ENCODE measurements at places on chromosomes 3 and 15.

DNA sequence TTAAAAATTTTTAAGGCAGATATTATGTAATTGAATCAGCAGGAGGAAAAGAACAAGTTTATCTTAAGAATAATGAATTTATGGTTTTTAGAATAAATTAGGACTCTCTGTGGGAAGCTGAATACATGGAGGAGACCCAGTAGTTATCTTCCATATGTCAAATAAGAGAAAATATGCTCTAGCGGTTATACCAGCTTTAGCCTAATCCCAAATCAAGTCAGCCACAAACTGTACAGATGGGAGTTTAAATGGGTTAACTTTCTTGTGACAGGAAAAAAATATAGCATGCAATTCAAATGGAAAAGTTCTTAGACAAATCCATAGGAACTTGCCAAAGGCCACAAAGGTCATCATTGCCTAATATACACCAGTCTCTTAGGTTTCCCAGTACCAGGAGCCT lies 84.3 kb downstream of the TTBK2 start:
- no peak for DNase-seq

GRCh38 chr3:170189398-170190256 lies 8.1 kb upstream of the PHC3 start:
- DNase-seq, result no peak

DNA sequence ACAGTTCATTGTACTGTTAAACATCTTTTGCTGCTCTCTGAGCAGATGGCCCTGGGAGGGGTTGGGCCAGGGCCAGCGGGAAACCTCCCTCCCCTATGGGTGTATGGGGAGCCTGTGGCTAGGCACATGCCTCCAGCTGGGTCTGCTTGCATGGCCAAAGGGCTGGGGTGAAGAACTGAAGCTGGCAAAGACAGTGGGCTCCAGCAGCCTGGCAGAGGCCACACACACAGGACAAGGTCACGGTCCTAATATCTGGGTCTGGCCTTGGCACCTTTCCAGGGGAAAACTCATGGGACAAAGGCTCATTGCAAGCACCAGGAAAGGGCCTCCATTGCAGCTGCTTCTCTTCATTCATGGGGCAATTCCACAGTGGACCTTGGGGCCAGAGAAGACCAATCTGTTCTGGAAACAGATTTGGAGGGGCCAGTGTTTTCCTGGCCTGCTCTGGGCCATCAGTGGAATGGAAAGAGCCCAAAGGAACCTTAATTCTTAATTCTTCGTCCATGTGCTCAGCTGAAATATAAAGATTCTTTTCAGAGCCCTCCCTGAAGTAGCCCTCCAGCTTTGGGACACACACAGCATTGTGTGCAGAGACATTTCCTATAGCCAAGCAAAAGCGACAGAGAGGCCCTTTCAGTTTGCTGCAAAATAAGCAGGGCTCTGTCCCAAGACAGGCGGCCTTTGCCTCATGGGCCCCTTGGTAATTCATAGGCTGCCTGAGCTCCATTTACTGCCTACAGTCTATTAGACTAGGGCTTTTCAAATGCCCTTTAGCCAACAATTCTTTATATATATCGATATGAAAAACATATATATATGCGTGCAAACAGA lies 11.3 kb upstream of the LIMD1 start:
- DNase-seq, result no peak

- DNase-seq, result peak; percentile 42
Observed at GRCh38 chr15:59918994-59919951, 84.8 kb upstream of the FOXB1 start.

DNA sequence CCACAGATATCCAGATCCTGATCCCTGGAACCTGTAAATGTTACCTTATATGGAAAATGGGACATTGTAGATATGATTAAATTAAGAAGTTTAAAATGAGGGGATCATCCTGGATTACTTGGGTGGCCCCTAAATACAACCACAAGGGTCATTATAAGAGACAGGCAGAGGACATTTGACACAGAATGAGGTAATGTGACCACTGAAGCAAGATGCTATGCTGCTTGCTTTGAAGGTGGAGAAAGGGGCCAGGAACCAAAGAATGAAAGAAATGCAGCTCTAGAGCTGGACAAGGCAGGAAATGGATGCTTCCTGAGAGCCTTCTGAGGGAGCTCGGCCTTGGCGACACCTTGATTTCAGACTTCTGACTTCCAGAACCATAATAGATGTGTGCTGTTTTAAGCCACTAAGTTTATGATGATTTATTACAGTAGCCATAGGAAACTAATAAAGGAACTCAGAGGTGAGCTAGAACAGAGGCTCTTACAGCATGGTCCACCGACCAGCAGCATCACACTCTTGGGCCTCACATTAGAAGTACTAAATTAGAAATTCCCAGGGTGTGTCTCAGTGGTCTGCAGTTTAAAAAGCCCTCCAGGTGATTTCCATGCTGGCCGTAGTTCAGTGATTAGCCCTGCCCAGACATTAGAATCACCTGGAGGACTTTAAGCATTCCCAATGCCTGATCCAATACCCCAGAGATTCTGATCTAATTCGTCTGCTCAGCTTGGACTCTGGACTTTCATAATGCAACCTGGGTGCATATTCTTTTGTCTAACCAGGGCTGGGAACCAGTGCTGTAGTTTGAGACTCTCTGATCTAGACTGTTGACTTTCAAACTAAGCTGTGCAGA lies 7.5 kb downstream of the COLQ start:
- no peak for DNase-seq

DNA sequence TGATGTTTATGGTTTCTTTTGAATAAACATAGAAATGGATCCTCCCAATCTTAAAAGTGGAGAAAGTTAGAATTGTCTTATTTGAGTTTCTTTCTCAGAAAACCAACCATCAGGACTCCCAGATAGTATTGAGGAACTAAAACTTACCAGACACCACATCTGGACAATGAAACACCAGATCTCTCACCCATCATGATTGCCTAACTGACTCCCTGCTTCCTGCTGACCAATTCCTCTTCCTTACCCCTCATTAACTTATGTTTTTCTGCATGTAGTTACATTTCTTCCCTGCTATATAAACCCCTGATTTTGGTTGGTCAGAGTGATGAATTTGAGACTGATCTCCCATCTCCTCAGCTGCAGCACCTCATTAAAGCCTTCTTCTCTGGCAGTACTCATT lies 242.0 kb upstream of the SETMAR start:
- no peak for DNase-seq

All from activated CD4-positive, CD25-positive, alpha-beta regulatory T cell treated with anti-CD3 and anti-CD28 coated beads, Interleukin-2, amount 50 U/mL, for 72 hours (primary cell).